ENCODE measurements at places on chromosomes 1 and 21. TPM values are rescaled to one million over a fixed set of nuclear protein-coding genes. Genes with fewer than 3 reads are reported as not detected.

DNA sequence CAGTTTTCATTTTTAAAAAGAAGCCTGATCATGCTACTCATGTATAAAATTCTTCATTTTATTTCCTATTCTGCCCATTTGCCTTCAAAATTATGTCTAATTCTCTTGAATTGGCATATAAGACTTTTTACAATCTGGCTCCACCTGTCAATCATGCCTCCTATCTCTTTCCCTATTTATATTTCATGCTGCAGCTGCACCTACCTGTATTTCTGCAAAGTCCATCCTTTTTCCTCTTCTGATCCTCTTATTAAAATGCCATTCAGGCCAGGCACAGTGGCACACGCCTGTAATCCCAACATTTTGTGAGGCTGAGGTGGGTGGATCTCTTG lies 30.6 kb upstream of the UAP1 start:
- H3K4me3 ChIP-seq: no peak overlapping the region
- H3K4me1 ChIP-seq: no peaks in the 10 kb centered on the region
- no peak overlapping the region for H3K27ac ChIP-seq
- DNase-seq: no peak

The LAMC1 gene
- 0.58 TPM for total RNA-seq

The NHLH1 gene
- total RNA-seq: 0.48 TPM

DNA sequence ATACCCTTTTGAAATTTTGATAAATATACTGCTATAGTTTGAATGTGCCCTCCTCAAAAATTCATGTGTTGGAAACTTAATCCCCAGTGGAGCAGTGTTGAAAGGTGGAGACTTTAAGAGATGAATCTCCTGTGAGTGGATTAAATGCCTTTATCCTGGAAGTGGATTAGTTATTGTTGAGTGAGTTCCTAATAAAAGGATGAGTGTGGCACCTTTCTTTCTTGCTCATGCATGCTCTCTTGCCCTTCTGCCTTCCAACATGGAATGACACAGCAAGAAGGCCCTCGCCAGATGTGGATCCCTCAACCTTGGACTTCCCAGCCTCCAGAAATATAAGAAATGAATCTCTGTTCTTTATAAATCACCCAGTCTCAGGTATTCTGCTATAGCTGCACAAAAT lies 51.8 kb downstream of the CD160 start:
- no peak overlapping the region for H3K4me3 ChIP-seq
- H3K27me3 ChIP-seq: no peaks in the 10 kb centered on the region

The SLAMF1 gene
- total RNA-seq: 74.0 TPM

DNA sequence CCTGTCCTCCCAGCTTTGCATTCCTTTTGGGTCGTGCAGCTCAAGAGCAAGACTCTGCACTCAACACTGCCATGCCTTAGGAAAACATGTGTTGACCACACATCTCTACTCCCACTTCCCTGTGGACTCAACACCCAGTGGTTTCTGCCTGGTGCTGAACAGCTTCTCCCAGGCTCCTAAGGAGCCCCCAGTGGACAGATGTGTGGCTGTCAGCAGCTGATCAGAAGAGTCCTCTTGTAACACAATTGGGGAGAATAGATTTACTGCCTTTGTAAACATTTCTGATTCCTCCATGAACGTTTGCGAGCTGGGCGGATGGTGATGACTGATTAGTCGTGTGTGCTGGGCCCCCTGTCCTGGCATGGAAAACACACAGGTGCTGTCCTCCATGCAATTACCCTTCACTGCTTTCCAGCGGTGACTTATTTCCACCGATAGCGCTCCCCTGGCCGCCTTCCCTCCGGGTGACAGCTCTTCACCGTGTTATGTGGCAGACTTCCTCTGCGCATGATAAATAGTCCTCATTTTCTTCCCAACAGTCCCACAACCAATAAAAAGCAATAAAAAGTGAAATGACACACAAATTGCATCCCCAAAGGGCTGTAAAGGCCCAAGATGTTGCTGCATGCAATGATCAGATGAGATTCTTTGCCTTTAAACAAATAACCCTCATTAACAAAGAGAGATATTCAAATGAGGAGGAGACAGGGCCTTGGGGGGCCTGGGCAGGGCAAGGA lies 249.4 kb upstream of the AJAP1 start:
- no peaks in the 10 kb centered on the region for H3K27me3 ChIP-seq
- H3K27ac ChIP-seq: no peak overlapping the region
- no peaks in the 10 kb centered on the region for H3K36me3 ChIP-seq
- no peak for DNase-seq
- no peak overlapping the region for H3K4me3 ChIP-seq
- H3K4me1 ChIP-seq: no peaks in the 10 kb centered on the region

DNA sequence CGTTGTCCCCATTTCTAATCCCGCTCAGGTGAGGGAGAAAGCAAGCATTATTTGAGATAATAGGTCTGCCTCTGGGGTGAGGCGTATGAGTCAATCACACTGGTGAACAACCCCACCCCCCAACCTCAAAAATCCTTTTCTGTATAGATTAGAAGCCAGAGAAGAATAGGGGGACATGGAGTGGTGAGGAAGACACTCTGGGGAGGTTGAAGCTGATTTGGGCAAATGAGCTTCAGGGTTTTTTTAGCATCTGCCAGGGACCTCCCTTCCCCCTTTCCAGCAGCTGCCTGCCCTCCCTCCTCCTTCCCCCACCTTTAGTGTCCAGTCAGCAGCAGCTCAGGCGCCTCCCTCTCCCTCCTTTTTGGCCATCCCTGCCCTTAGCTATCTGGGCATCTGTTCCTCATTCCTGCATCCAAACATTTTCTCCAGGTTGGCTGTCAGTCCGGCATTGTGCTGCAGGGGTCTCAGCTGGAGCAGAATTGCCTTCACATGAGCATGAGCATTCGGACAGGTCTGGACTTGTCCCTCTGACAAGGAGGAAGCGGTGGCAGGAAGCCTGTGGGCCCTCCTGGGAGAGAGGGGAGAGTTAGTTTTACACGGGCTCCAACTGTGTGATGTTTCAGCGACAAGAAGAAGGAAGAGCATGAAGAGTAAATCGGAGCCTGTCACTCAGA lies 30.8 kb upstream of the PTGFRN start:
- H3K36me3 ChIP-seq: no peaks in the 10 kb centered on the region
- H3K27me3 ChIP-seq: no peaks in the 10 kb centered on the region
- peak; percentile 6 for DNase-seq
- H3K4me1 ChIP-seq: peaks cover 29% of the 10 kb centered on the region

DNA sequence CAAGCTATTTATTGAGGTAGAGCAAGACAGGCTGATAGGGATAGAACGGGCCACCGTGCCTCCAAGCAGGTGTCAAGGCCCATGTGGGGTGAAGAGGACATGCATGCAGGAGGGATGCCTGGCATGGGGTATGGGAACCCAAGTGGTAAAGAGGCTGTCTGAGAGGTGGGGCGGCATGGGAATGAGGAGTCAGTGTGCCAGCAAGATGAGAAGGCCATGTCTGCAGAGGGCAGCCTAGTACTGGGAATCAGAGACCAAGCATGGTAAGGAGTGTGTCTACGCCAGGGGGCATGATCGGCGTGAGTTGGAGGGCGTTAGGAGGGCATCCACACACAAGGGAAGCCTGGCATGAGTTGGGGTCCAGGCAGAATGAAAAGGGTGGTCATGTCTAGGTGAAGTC lies 303.7 kb upstream of the PLD5 start:
- no peaks in the 10 kb centered on the region for H3K27me3 ChIP-seq
- no peak overlapping the region for H3K4me3 ChIP-seq
- H3K27ac ChIP-seq: no peak overlapping the region
- DNase-seq: no peak
- no peaks in the 10 kb centered on the region for H3K36me3 ChIP-seq

GRCh38 chr1:95098196-95098595 lies 19.0 kb upstream of the TLCD4 start:
- H3K27me3 ChIP-seq: no peaks in the 10 kb centered on the region
- H3K36me3 ChIP-seq: no peaks in the 10 kb centered on the region
- no peak overlapping the region for H3K4me3 ChIP-seq
- DNase-seq: no peak

DNA sequence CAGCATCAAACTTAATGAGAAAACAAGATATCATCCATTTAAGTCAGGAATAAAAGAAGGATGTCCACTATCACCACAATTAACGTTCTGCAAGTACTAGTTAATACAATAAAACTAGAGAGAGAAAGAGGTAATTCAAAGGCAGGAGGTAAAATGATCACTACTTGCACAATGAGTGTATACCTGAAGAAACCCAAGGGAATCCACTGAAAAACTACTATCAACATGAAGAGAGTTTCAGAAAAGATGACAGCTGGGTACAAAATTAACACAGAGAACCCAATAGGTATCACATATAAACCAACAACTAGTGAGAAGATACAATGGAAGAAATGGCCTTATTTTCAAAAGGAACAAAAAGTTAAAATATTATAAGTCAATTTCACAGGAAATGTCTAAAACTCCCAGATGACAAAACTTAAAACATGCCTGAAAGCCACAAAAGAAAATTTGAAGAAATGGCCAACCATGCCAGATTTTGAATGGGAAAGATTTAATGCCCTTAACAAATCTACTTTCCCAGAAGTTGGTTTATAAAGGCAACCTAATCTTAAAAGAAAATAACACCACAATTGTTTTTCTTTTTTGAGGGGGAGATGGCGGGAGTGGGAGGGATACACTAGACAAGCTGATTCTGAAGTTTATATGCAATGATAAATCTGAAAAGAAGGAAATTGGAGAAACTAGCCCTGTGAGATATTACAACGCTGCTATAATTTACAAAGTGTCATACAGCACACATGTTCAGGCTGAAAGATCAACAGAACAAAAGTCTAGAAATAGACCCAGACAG lies 17.8 kb downstream of the VPS26C start:
- H3K4me3 ChIP-seq: no peak overlapping the region
- DNase-seq: no peak
- H3K27ac ChIP-seq: no peak overlapping the region
- peaks cover 21% of the 10 kb centered on the region for H3K4me1 ChIP-seq
- no peaks in the 10 kb centered on the region for H3K27me3 ChIP-seq

The ANKRD45 gene
- total RNA-seq: not detected

- no peak overlapping the region for H3K27ac ChIP-seq
- H3K4me1 ChIP-seq: no peaks in the 10 kb centered on the region
- H3K36me3 ChIP-seq: no peaks in the 10 kb centered on the region
- H3K27me3 ChIP-seq: no peaks in the 10 kb centered on the region
Measured at GRCh38 chr1:184932319-184932718, 42.0 kb downstream of the NIBAN1 start.

DNA sequence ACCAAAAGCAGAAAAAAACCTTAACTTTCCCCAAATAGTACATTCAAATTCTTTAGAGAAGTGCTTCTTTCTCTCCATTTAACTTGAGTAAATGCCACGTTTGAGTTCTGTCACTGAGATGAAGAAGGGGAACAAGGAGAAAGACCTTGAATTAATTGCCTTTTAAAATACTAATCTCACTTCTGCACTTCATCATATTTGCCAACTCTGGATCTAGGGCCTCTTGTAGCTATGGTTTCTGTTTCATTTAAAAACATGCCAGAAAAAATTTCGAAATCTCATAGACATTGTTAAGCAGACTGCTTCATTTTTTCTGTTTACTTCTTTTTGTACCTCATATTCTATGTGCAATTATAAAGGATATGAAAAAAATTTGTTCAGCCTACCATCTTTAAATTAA lies 24.6 kb downstream of the MIXL1 start:
- no peak for DNase-seq
- H3K27me3 ChIP-seq: no peaks in the 10 kb centered on the region
- H3K4me3 ChIP-seq: no peak overlapping the region
- H3K36me3 ChIP-seq: no peaks in the 10 kb centered on the region
- H3K27ac ChIP-seq: no peak overlapping the region

- H3K4me1 ChIP-seq: peaks cover 14% of the 10 kb centered on the region
- no peak overlapping the region for H3K4me3 ChIP-seq
- H3K36me3 ChIP-seq: no peaks in the 10 kb centered on the region
- H3K27ac ChIP-seq: no peak overlapping the region
- H3K27me3 ChIP-seq: peaks cover 3% of the 10 kb centered on the region
Measured at GRCh38 chr1:116164604-116165368, 53.6 kb downstream of the MAB21L3 start.

The COL24A1 gene
- total RNA-seq: not detected

The HPDL gene
- total RNA-seq: 41.5 TPM

GRCh38 chr1:15676010-15676409 lies 8.1 kb upstream of the PLEKHM2 start:
- no peak overlapping the region for H3K27ac ChIP-seq
- H3K4me1 ChIP-seq: no peaks in the 10 kb centered on the region
- DNase-seq: no peak
- no peak overlapping the region for H3K4me3 ChIP-seq

DNA sequence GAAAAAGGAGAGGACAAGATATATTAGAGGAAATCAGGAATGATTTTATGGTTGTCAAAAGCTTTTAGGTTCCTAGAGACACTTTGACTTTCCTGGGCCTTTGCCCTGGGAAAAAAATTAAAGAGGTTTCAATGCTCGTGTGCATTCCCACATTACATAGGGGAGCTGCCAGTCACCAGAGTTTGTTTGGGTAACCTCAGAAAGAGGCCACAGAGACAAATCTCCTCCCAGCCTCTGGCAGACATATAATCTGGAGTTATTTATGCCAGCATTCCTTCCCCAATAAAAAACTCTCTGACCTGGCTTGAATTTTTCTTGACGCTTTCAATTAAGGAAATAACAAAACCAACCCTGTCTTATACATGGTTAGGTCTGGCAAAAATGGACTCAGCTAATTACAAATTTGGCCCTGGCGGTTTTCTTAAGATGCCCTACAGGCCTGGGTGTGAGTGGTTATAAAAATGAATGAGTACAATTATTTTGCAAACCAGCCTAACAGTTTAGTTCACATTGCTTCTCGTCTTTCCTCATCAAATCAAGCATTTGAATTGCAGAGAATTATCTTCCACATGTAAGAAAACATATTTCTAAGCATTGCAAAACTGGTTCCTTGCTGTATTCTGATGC lies 63.7 kb downstream of the WLS start:
- H3K4me1 ChIP-seq: no peaks in the 10 kb centered on the region
- no peaks in the 10 kb centered on the region for H3K27me3 ChIP-seq
- no peak overlapping the region for H3K27ac ChIP-seq
- DNase-seq: no peak
- H3K4me3 ChIP-seq: no peak overlapping the region

DNA sequence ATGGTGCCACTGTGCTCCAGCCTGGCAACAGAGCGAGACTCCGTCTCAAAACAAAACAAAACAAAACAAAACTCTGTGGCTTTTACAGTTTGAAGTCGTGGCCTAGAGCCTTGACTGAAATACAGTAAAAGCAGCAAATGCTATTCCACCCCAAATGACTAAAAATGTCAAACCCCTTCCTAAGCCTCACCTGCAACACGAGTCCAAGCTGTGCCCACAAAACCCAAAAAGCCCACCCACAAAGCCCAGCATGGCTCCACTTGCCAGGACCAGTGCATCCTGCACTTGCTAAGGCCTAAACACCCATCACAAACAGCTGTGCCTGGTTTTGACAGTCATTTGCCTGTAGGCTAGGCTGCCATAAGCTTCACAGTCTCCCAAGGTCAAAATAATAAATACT lies 21.3 kb downstream of the VAV3 start:
- H3K27me3 ChIP-seq: no peaks in the 10 kb centered on the region
- peak overlapping the region; percentile 10 for H3K27ac ChIP-seq
- DNase-seq: no peak
- H3K4me3 ChIP-seq: no peak overlapping the region
- no peaks in the 10 kb centered on the region for H3K36me3 ChIP-seq

Data from CD8-positive, alpha-beta memory T cell (primary cell).